ENCODE measurements at places on chromosomes 2 and 18.

DNA sequence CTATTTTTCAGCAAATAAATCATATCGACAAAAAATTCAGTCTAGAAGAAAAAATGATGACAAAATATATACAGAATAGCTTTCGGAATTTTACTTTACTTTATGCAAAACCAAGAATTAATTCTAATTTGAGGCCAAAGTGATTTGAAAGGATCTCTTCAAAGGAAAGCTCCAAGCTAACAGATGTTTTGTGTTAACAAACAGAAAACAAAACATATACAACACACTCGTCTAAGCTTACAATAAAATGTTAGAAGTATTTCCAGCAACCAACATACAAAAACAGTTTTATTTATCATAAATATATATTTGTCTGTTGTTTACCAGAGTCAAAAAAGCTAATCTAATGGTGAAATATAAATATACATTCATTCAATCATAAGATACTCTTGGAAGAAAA lies 118.1 kb upstream of the CHRNA1 start:
- no peak for DNase-seq

GRCh38 chr2:37877457-37878315 lies 47.4 kb upstream of the RMDN2 start:
- DNase-seq: peak; percentile 78

DNA sequence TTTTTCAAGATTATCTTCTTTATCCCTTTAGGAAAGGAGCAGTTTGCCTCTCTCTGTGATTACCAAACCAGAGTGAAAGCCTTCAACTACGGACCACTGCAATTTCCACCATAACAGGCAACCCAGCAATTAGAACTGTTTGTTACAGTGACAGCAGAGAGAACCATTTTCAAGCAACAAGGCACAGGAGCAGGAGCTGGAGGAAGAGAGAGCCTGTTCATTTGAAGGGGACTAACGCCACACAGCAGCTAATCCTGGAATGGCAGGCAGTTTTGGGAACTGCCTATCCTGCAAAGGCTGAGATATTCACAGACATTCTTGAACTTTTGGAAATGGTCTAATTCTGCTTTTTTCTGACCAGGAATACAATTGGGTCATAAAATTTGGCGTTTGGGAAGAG lies 1541.9 kb upstream of the PIK3C3 start:
- DNase-seq: peak; percentile 33

DNA sequence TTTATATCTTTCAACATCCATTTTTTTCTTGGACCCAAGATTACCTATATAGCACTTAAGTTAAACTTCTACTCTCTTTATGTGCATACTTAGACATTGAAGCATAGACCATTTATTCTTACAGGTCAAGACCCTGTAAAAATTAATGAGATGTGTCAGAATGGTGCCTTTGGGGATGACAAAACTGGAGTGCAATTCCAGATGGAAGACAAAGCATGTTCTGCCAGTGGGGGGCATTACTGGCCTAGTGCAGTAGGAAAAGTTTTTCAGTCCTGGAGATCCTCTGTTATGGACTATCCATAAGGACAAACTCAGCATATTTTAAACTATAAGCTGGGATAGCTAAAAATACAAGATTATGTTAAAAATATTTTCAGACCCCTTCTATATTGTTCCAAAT lies 57.8 kb upstream of the MMADHC start:
- peak; percentile 51 for DNase-seq

DNA sequence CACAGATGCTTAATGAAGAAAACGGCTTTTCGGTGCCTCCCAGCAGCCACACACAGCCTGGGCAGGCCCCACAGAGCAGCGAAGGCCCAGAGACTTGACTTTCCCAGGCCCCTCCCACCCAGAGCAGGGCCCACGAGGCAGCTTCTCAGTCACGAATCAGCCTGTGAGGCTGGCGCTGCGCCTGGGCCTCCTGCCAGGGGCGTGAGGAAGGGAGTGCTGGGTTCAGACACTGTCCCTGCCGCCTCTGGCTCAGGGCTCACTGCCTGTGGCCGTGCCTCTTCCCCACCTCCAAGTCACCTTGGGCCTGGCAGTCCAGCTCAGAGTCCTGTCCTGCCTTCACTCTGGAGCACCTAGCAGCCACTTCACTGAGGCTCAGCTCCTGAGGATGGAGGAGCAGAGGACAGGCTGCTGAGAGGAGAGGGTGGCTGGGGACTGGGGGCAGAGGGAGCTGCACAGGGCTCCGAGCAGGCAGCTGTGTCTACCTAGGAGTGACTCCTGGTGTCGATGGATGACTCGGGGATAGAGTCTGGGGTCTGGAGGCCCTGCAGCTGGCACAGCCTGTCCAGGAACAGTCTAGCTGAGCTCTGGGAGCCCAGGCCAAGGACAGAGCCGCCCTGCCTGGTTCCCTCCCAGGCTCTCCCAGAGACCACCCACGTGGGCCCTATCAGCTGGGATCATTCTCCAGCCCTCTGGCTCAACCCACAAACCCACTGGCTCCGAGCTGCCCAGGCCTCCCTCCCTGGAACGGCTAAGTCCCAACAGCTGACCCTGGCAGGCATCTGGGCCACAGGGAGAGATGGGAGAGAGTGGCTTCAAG lies 36.4 kb upstream of the FOSL2 start:
- peak; percentile 97 for DNase-seq

DNA sequence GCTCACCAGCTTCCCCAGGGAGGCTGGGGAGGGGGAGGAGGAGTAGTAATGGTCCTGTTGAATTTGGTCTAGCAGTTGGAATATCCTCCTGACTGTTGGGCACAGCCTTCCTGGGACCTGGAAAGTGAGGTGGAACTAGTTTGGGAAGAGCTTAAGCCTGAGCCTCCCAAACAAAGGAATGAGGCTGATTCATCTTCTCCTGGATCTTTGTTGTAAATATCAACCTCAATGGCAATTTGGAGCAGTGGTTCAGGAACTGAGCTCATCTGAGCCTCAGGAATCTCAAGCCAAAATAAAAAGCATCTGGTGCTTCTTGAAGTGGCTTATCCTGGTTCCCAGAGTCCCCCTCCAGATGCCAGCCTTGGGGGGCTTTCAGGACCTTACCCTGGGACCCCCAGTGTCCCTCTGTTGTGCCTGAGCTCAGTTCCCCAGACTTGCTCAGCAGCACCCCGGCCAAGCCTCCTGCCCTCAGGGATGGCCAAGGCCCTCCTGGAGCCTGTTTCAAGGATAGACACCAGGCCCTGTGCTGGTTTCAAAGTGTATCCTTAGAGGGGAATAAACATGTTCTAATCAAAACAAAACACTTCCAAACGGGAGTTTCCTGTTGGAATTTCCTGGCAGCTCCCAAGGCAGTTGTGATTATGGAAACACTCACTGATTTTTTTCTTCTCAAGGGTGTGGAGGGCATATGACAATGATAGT lies 112.6 kb downstream of the DDX1 start:
- DNase-seq: no peak

DNA sequence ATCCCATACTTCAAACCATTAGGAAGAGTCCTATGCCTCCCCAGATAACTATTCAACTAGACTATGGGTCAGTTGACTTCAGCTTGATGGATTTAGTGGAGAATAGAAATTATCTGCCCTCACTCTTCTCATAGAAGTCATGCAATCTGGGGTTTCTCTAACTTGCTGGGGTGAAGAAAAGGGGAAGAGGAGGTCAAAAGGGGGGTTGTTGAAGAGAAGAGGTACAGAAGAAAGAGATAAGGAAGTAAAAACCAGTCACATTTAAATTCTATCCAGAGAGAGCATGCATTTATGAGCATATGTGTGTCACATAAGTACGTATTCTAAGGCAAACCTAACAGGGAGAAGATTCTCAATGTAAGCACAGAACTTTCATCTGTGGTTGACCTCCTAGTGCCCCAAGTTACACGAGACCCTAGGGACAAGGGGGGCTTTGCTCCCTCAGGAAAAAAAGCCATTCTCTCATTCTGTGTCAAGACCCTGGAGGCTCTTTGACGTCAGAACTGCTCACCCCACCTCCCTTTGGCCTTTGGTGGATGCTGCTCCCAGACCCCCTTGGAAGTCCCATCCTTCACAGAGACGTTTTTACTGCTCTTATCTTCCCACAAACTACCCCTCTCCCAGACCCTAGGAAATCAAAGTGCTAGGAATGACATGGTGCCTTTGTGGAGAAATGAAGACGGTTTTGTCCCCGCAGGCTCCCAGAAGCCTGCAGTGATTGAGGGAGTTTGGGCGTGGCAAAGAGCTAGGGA lies 236.8 kb upstream of the TNP1 start:
- no peak for DNase-seq

DNA sequence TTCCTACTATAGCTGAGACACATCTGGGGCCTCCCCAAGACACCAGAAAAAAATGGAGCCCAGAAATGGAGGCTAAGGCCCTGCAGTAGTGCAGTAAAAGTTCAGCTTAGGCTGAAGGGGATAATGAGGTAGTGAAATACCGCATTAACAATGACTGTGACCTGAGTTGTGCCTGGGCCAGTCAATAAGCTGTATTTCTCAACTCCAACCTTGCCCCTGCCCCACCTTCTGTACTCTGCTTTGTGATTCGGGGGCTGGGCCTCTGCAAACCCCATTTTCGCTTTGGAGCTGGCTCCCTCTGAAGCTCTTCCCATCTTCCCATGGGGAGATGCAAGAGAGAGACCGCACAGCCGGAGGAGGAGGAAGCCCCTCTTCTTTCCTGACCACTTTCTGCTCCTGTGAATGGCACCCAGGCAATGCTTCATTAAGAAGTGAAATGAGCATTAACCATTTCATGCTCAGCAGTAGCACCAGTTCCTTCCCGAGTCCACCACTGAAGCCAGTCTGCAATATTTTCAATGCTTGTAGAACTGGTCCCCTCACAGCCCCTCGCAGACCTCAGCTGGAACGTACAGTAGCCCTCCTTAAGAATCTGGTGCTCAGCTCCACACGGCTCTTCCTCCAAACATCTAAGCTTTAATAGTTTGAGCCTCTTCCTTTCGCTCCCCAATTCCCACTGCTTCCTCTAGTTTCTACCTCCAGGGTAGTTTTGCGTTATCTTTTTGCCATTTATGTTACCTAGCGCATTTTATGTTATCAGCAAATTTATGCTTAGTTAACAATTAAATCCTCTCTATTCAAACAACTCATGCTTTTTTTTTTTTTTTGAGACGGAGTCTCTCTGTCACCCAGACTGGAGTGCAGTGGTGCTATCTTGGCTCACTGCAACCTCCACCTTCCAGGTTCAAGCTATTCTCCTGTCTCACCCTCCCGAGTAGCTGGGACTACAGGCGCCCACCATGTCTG lies 32.6 kb upstream of the SCYGR1 start:
- DNase-seq: no peak

DNA sequence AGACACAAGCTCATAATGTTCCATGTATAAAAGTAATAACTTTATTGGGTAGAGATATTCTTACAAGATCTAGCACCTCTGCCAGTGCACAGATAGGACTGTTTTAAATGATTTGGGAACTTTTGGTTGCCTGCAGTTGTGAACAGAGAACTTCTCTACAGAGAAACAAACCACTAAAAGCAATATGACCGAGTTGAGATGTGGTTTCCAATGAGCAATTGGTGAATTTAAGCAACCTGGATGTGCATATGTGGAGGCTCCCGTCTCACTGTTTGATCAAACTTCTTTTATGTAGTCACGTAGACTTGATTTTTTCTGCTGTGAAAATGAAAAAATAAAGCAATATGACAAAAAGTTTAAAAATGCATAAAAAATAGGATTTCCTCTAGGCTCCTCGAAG lies 7.8 kb downstream of the SOX11 start:
- DNase-seq: no peak

DNA sequence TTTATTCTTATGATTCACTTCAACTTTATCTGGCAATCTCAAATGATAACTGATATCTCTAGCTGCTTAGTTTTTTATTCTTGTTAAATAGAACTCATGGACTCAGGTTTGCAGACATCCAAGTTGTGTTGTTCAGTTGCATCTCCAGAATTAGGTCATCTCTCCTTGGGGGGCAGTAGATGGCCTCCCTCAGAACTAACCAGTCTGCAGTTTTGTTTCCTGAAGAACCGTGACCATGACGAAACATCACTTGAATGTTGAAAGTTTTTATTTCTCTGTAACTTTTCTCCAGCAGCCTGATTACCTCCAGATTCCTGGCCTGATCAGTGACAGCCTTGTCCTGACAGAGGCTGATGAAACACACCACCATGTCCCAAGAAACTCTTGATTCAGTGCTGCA lies 321.5 kb downstream of the GALNT13 start:
- DNase-seq: no peak
